HepG2 (cell line): ENCODE measurements at places on chromosomes 7 and 10. TPM values are rescaled to one million over a fixed set of nuclear protein-coding genes. Genes with fewer than 3 reads are reported as not detected.
A peak's percentile ranks its signal among the peaks of the same experiment; 100 is the strongest.

The FXYD4 gene
- not detected in 2 replicates for total RNA-seq

The ARL3 gene
- 6.6 and 10.0 TPM in 2 replicates for total RNA-seq

The SDK1 gene
- 0.17 and 0.35 TPM in 2 replicates for total RNA-seq

The EPHB4 gene
- total RNA-seq, result 43.7 and 69.6 TPM in 2 replicates

The TSPAN33 gene
- total RNA-seq, result 12.9 and 15.3 TPM in 2 replicates

The LRRC18 gene
- total RNA-seq, result not detected in 2 replicates

The KLF14 gene
- not detected in 2 replicates for total RNA-seq

The FLNC gene
- total RNA-seq, result 0.01 and 0.02 TPM in 2 replicates

The FKBP6 gene
- 0.13 and 0.20 TPM in 2 replicates for total RNA-seq

DNA sequence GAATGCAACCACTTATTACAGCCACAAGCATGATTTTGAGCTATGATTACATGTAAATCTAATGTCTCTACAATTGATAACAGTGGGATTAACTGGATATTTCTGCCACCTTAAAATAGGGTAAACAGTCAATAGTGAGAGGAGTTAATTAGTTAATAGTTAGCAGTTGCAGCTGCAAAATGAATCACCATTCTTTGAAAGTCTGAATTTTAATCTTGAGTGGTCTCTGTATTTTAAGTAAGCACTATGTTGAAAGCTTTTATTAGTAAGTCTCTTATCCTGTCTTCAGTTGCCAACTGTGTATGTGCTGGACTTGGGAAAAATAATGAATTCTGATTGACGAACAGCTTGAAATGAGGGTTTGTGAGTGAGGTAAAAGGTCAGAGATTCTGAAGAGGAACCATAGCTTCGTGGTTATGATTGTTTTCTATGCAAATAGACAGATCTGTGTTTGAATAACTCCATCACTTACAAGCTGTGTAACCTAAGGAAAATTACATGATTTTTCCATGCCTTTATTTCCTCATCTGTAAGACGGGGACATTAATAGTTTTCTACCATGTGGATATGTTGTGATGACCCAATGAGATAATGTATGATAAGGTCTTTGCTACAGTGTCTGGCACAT lies 75.2 kb downstream of the RNLS start:
- no peak for DNase-seq

DNA sequence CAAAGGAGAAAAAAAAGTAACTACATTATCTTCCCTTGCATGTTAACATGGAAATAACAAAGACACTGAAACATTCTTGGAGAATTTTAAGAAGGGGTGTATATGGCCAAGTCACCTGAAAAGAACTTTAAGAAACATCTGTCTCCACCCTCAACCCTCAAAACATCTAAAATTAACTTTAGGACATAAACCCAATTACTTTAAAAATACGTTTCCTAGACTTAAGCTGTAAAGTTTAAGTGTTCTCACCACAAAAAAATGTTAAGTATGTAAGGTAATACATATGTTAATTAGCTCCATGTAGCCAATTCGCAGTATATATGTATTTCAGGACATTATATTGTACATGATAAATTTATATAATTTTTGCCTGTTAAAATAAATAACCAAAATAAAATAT lies 71.1 kb upstream of the GLCCI1 start:
- DNase-seq, result no peak

DNA sequence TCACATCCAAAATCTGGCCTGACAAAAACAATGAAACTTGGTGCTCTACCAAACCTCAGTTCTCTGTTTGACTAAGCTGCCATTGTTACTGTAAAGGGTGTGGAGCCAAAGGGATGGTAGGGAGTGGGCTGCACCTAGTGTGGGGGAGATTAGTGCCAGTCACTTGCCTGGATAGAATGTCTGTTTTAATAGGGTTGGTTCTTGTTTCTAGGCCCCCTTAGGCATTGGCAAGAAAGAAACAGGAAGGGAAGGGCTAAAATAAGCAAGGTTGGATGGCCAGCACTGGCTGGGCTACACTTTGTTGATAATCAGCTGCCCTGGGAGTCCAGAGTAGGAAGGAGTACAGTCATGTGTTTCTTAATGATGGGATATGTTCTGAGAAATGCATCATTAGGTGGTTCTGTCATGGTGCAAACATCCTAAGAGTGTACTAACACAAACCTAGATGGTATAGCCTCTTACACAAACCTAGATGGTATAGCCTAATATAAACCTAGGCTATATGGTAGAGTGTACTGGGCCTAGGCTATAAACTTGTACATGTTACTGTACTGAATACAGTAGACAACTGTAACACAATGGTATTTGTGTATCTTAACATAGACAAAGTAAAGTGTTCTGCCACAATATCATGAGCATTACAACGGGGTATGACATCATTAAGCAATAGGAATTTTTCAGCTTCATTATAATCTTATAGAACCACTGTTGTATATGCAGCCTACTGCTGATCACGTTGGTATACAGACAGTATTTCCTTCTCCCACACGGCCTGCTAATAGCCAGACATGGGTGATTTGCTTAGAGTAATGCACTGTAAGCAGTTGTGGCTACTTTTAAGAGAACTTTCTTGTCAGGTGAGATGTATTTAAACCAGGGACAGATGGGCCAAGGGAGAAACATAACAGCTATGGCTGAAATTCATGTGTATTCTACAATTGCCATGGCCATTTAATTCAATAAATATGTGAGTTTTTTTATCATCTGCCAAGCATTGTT lies 15.4 kb downstream of the BBIP1 start:
- no peak for DNase-seq

DNA sequence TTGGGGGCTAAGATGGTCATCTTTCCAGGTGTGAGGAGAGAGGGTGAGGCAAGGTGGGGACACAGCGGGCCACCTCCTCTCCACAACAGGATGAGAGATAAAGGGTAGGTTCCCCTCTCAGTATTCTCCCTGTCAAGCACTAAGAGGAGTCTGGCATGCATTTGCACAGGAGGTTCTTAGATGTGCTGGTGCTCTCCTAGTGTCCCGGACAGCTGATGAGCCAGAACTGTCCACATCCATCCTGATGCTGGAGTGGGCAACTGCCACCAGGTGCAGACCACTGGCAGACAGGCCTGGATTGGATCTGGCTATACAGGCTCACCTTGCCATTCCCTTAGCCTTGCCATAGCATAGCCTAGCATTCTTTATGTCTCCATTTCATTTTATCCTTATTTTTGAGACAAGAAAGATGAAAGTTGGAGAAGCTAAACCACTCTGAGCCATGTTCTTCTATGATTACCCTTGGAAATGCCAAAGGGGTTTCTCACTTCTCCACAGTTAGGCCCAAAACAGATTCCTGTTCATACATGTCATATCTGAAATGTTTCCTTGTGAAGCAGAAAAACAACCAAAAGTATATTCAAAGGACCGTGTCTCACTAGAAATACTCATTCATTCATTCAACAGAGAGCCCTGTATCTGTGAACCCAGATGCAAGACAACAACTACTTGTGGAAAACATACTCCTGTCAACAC lies 48.8 kb upstream of the ANTXRL start:
- no peak for DNase-seq

- DNase-seq, result no peak
Observed at GRCh38 chr7:139823959-139824521, 5.0 kb upstream of the TBXAS1 start.

DNA sequence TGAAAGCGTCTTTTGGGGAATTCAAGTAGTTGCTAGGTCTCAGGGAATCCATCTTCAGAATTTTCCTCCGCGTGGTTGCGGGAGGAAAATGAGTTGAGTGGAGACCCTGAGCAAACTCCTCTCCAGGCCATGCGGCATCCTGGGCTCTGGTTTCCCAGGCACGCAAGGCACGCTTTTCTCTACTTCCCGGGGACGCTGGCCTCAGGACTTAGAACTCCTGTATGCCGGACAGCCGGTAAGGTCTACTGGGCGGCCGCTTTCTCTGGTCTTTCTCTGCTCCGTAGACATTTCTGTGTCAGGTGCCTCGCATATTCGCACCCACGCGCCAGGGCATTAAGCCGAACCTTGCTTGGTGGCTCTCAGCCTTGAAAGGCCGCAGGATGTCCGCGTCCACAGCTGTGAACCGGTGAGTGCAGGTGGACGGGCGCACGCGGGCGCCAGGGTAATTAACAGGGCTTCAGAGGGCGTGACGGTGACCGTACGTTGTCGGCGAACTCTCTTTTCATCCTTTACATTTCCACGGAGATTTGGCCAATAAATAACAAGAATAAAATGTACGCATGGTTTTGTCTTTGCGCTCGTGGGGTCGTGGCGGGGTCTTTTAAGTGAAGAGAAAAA lies 992 bp upstream of the RBM20 start:
- no peak for DNase-seq

- DNase-seq, result peak; percentile 61
Observed at GRCh38 chr10:79487296-79488194, 24.8 kb upstream of the EIF5AL1 start.

GRCh38 chr10:126684171-126684745 lies 13.8 kb upstream of the C10orf90 start:
- no peak for DNase-seq

DNA sequence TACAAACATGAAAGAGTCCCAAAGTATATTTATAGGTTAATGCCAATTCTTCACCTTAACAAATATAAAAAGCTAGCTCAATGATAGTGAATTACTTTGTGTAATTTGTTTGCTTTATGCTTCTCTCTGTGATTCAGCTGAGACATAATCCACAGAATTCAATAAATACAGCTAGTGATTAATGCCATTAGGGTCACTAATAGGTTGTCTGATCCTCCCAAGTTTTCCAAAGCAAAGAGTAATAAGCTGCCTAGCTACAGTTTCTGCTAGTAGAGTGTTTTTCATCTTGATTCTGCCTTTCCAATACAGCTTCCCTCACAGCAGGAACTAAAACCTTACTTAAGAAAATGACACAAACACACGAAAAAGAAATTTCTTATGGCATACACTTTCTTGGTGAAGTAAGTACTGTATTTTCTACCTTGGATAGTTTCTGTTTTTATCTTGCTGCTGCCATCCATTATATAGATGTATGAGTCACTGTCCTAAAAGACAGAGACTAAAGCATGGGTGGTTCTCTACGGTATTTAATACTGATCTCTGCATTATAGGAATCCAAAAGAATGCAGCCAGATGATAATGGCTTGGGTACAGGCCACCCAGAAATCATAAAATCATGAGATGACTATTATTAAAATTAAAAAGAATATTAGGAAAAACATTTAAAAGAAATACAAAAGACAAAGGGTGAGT lies 170.0 kb downstream of the TPK1 start:
- no peak for DNase-seq

GRCh38 chr10:6875269-6875865 lies 295.3 kb upstream of the PRKCQ start:
- no peak for DNase-seq

- no peak for DNase-seq
Observed at GRCh38 chr10:112338957-112339356, 35.0 kb upstream of the ACSL5 start.

- DNase-seq, result no peak
Observed at GRCh38 chr10:91339729-91340128, 70.4 kb upstream of the HECTD2 start.

DNA sequence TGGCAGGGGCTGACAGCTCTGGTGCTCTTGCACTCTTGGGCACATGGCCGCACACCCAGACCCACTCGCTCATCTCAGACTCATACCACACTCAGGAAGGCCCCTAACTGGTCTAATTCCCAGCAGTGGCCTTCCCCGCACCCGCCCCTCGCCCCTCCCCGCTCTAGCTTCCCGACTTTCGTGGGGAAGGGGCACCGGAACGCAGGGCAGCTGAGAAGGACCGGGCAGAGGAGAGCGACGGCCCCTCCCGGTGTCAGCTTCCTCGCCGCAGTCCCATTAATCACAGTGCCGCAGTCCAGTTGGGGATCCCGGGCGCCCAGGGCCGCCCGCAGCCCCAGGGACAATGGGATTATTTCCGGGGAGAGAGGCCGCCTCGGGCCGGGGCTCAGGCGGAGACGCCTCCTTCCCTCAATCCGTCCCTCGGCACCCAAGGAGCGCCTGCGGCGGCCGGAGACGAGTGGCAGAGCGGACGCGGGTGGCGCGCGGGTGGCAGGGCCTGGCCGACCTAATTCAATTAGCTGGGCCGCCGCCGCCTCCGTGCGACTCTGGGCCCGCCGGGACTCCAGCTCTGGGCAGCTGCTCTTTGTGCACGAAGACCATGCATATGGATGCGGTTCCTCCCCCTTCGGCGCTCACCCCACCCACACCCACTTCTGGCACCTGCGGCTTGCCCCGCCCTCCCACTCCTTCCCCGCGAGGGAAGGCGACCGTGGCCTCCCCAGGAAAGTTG lies 7.8 kb upstream of the TLX1 start:
- no peak for DNase-seq

DNA sequence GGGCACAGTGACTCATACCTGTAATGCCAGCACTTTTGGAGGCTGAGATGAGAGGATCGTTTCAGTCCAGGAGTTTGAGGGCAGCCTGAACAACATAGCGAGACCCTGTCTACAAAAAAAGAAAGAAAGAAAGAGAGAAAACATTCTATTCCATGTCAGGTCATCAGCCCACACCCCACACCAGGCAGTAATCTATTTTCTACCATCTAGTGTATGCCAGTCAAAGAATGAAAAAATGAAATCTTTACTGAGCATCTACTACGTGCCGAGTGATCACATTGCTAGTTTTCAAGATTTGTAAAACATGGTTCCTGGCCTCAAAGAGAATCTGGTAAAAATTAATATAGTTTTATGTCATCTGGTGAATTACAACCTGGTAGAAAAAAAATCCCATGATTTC lies 3.1 kb upstream of the EPHB4 start:
- DNase-seq, result no peak

GRCh38 chr7:7237201-7237977 lies 55.0 kb downstream of the C1GALT1 start:
- no peak for DNase-seq

DNA sequence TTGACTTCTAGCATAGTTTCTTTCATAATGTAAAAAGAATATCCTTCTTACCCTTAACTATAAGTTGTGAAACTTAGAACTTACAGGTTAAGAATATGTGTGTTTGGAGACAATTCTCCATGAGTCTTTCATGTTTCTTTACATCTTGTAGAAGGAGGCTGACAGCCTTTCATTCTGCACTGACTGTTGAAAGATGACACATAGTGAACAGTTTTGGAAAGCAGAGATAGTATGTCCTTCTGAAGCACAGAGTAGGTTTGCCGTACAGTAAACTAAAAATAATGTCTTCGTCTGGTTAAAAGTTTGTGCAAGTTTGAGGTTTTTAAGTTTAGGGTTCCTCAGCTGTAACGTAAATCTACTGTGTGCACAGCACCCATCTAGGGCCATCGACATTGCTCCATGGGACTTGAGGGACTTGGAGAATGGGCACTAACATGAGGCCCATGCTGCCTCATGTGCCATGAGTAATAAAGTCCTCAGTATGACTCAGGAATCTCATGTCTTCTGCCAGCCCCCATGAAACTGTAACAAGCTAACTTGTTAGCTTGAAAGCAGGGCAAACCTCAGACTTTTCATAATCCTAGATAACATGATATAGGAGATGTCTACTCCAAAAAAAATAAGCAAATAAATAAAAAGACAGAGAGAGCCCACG lies 24.5 kb upstream of the ELAPOR2 start:
- DNase-seq, result no peak
